ENCODE measurements at places on chromosomes 2 and 18.
A peak's percentile ranks its signal among the peaks of the same experiment; 100 is the strongest.

DNA sequence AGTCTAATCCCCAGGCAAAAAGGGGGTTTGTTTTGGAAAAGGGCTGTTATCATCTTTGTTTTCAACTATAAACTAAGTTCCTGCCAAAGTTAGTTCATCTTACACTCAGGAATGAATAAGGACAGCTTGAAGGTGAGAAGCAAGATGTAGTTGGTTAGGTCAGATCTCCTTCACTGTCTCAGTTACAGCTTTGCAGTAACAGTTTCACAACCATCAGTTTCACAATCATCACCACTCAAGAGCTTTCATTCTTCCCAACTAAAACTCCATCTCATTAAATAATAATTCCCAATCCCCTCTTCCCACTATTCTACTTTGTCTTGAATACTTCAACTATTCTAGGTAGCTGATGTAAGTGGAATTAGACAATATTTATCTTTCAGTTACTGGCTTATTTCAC lies 200.9 kb downstream of the NYAP2 start:
- no peak for DNase-seq

DNA sequence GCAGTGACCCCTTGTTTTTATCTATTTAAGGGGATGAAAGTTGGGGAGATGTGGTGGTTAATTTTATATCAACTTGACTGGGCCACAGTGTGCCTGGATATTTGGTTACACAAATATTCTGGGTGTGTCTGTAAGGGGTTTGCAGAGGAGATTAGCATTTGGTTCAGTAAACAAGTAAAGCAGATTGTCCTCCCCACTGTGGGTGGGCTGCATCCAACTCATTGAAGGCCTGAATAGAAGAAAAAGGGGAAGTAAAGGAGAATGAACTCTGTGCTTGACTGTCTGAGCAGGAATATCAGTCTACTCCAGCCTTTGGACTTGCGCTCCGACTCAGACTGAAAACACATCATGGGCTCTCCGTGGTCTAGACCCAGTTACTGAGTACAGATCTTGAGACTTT lies 80.9 kb downstream of the GCA start:
- no peak for DNase-seq

DNA sequence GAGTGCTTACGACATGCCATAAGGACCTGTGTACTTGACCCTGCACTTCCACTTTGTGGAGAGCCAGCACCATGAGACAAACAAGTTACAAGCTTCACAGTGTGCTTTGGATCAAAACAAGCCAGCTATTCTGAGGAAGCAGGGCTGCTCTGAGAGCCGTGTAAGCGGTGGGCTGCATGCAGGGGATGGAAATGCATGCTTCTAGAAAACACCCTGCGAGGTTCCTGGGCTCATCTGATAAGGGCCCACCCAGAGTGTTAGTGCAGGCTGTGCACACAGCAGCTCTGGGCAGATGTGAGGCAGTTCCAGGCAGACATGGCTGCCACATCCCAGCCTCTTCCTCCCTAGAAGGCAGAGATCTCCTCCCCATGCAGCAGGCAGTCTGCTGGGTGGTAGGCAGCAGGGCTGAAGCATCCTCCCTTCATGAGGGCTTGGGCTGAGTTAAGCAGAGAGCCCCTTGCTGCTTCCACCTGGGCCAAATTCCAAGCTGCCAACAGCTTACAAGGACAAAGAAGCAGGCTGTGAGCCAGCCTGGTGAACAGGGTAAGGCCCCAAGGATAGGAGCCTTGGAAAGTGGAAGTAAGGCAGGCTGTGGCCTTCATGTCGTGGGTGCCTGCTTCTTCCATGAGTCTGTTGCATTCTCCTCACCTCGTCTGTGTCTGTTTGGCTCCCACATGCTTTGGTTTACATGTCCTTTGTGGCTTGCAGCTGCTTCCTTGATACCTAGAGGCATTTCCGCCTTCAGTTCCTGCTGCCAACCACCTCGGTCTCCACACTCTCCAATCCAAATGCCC lies 7.7 kb downstream of the PSD4 start:
- no peak for DNase-seq

DNA sequence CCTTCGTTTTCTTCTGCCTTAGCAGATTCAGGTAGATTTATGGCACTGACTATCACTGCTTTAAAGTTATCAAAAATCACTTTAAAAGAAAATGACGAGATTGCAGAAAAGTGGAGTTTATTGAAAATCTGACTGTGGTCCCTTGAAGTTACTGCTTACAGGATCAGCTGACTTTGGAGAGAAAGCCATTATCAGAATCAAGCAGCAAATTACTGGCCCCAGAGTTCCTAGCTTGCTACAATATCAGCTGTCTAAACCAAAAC lies 18.5 kb downstream of the MBP start:
- no peak for DNase-seq

DNA sequence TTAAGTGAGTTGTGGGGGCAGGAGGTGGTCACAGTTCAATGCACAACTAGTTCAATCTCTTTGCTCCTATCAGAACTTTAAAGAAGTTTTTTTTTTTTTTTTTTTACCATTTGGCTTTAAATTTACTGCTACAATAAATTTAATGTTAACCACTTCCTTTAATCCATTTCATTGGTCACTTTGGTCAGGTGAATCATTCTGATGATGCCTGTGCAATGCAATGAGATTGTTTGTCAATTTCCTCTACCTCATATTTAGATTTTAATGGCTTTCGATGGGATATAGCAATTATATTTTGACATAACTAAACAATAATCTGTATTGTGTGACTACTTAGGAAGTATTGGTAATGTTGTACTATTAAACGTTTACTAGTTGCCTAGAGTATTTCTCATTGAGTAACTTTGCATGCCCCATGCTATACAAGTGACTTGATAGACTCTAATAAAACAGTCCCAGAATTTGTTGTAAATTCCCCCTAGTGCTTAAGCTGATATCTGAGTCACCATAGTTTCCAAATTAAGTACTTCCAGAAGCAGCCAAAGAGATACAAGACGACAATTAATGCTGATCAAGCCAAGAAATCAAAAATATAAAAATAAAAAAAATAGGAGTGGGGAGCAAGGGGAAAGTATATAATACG lies 52.9 kb upstream of the SERPINB2 start:
- no peak for DNase-seq

GRCh38 chr2:213475433-213475832 lies 191.2 kb downstream of the SPAG16 start:
- DNase-seq, result no peak

- peak; percentile 19 for DNase-seq
These were observed 35.1 kb downstream of the CAPN13 start for GRCh38 chr2:30772021-30772705.

DNA sequence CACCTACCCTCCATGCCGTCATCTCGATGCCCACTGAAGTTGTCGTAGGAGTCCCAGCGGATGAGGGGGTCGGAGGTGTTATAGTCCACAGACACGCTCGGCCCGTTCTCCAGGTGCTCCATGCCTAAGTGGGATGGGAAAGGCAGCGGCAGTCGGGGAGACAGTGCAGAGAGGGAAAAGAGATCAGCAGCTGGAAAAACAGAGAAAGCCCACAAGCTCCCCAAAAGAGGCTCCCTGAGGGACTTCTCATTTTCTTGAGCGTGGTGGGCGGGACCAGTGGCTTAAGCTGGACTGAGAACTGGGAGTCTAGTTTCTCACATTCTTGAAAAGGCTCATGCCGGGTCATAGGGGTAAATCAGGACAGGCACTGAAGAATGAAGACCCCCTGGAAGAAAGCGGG lies 121.9 kb downstream of the TNS1 start:
- no peak for DNase-seq

DNA sequence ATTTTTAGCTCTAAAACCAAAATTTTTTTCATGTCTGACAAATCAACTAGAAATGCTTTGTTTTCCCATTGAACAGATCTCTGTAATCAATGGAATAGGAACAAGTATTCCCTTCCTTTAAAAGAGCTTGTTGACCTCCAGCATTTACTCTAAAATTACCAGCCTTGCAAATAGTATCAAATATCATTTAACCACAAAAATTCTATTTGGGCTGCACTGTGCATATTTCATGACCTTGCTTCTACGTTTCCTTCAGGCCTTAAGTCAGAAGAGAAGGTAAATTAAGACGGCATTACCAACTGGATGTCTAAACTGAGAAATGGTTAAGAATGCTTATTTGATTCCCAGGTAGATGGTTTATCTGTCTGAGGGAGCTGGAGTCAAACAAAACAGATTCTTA lies 33.3 kb upstream of the NRXN1 start:
- DNase-seq, result no peak

DNA sequence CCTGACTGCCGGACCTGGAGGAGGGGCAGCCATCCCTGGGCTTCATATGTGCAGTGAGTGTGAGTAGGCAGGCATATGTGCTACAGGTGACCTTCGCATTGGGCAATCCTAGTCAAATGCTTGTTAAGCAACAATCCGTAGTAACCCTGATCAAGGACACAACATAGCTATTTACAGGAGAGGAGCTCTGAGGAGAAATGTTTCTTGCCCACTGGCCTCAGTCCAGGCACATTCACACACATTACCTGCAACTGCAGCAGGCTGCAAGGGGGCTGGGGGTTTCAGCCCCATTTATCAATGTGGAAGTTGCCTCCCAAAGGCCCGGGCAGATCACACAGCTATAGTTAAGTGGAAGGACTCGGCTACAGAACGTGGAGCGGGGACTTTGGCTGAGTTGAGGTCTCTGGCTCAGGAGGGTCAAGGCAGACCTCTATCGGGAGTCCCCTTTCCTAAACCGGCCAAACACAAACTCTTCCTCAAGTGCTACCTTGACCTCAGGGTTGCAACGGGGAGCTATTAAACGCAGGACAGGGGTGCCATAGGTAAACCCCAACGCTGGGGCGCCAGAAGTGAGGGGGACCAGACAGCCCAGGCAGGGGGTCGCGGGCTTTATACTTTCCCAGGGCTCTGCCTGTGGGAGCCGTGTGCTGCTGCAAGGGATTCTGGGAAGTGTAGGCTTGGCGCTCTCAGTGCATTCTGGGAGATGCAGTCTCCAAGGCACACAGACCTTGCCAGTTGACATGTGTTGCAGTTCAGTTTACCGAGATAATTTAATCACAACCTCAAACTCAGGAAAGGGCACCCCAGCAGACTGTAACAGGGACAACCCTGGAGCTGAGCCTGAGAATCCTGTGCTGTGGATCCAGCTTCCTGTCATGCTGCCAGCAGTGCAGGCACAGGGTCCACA lies 9.4 kb downstream of the KHK start:
- no peak for DNase-seq

GRCh38 chr2:241862775-241863535 lies 4.3 kb upstream of the PDCD1 start:
- no peak for DNase-seq

GRCh38 chr18:51235009-51235789 lies 37.7 kb upstream of the MEX3C start:
- DNase-seq, result no peak

DNA sequence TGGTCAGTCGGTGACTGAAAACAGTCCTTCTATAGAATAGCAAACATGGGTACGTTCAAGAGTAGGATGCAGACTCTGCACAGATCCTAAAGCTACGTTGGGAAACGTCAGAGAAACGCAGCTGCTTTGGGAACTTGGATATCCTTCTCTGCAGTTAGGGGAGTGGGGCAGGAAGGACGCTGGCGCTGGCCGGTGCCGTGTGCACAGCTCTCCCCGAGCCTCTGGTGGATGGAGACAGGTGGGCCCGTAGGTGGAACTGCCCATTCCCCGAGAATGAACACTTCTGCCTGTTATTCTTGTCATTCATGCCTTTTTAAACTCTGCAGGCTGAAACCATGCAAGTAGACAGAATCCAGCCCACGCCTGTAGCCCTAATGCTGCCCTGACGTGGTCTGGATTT lies 91.7 kb upstream of the MBOAT2 start:
- no peak for DNase-seq

DNA sequence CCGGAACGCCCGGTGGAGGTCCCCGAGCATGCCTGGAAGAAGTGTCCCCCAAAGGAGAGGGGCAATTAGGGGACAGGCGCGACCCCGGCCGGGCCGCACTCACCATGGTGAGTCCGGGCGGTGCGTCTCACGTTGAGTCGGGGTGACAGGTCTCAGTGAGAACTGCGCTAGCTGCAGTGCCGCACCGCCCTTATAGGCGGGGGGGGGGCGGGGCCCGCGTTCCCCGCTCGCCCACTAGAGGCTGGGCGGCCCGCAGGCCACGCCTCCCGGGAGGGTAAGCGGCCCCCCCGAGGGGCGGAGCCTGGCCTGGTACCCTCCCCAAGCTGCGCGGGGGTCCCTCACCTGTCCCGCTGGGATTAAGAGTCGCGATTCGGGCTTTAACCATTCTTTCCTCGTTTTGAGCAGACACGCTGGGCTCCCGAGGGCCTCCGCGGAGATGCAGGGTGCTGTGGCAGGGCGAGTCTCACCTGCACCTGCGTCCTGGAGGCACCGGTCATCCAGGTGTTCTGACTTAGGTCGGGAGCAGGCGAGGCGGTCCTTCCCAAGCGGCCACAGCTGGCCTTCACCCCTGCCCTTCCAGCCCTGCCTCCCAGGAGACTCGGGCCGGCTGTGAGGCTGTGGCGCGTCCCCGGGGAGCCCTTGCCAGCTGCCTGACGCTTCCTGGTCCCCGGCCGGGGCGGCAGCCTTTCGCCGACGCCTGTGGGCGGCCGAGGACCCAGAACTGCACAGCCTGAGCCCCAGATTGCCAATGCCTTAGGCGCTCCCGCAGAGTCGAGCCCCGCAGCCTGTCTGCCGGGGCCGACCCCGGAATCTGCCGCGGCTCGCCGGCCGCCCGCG lies at the start of gene TUBA4A:
Gene TUBA4A (minus strand): TSS at position 166 of the 837 bp plus-strand sequence. CDS start 60 bp downstream, at position 106.
- no peak for DNase-seq

DNA sequence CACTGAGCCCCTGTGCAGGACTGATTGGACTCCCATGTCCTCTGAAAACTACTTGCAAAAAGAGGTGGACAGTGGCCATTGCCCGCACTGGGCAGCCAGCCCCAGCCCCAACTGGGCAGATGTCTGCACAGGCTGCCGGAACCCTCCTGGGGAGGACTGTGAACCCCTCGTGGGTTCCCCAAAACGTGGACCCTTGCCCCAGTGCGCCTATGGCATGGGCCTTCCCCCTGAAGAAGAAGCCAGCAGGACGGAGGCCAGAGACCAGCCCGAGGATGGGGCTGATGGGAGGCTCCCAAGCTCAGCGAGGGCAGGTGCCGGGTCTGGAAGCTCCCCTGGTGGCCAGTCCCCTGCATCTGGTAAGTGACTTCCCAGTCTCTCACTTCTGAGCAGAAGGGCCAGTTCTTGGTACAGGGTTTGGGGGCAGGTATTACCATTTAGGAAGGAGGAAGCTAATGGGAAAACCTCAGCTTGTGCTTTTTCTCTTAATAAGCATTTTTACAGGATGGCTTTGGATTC lies 44.1 kb downstream of the TNFRSF11A start:
- DNase-seq, result no peak

- no peak for DNase-seq
These were observed 366.9 kb downstream of the EPHA4 start for GRCh38 chr2:221205103-221205673.

DNA sequence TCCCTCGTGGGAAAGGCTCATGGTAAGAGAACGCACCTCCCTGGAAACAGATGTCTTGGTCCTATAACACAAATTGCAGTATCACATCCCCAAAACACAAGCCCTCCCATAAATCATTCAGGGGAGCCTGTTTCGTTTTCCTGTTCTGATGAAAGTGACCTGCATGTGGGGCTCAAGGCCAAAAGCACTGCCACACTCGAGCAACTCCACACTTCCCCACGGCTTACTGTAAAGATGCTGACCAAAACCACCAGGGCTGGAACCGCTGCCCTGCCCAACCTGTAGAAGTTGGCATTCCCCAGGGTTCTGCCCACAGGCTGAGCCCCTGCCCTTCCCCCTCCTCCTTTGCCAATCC lies 139.7 kb downstream of the BCL11A start:
- DNase-seq, result no peak

All from H1 (cell line).